ENCODE measurements at places on chromosomes 4 and X.
A peak's percentile ranks its signal among the peaks of the same experiment; 100 is the strongest.

GRCh38 chr4:62168681-62169080 is 968.6 kb downstream of the ADGRL3 start:
- no peak for DNase-seq

GRCh38 chr4:54784161-54784671 is 126.5 kb downstream of the KIT start:
- no peak for DNase-seq

DNA sequence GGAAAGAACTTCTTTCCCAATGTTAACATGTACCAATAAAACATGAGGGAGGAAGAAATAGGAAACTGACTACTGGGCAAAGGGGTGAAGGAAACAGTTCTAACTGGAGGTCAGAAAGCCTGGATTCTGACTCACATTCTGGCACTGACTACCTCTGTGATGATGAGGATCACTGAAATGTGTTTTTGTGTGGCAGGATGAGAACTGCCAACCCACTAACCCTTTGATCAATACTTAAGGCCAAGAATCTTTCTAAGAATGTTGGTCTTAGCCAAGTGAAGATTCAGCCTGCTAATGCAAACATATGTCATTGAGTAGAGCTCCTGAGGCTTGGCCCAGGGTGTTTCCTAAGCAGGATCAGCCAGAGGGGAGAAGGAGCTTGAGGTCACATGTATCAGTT is 4.6 kb downstream of the ALAS2 start:
- DNase-seq: no peak

DNA sequence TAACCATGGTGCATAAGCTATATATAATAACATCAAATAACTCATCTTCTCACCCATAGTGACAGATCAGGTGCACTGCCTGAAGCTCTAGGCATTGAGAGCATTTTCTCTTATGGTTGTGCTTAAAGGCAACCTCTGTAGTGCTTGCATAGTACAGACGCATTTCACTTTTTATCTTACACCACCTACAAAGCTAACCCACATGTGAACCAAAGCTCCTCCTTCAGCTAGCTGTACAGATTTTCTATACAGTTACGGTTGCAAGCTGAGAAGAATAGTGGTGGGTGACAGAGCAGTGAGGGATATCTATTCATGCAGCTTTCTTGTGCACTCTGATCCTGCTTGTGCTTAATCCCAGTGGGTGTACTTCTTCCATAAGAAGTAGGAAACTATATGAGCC is 1525.2 kb downstream of the STIM2 start:
- peak; percentile 4 for DNase-seq

- DNase-seq: no peak
Observed at GRCh38 chr4:127196655-127197352, 436.0 kb upstream of the INTU start.

- DNase-seq: peak; percentile 29
Observed at GRCh38 chr4:87375719-87376291, 15.2 kb downstream of the HSD17B11 start.

GRCh38 chr4:121273191-121273590 is 107.6 kb downstream of the QRFPR start:
- DNase-seq: no peak

DNA sequence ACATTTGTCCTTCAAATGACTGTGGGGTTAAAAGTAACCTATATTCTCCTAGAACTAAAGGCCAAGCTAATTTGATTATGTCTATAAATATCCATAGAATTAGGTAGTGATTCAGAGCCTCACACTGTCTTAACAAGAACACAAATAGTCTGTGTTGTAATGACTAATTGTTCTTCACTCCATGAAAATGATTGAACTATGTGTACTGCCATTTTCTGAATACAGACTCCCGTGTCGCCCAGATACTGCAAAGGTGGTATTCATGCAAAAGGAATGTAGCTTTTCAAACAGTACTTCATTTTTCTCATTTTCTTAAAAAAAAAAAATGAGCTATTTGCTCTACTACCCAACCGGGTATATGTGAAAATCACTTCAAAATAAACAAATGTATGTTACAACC is 11.3 kb upstream of the PHKA2 start:
- DNase-seq: no peak

GRCh38 chr4:40800064-40800463 is 50.3 kb downstream of the NSUN7 start:
- no peak for DNase-seq

- DNase-seq: no peak
Observed at GRCh38 chrX:68428431-68428830, 4.9 kb downstream of the OPHN1 start.

GRCh38 chr4:136246876-136247275 is 1285.4 kb downstream of the PCDH18 start:
- peak; percentile 13 for DNase-seq

Measured in NCI-H82 (cell line).